ENCODE measurements at places on chromosomes 12 and 14.
A peak's percentile ranks its signal among the peaks of the same experiment; 100 is the strongest.

GRCh38 chr12:104604070-104604994, 147.6 kb downstream of the CHST11 start:
- DNase-seq = peak; percentile 57

DNA sequence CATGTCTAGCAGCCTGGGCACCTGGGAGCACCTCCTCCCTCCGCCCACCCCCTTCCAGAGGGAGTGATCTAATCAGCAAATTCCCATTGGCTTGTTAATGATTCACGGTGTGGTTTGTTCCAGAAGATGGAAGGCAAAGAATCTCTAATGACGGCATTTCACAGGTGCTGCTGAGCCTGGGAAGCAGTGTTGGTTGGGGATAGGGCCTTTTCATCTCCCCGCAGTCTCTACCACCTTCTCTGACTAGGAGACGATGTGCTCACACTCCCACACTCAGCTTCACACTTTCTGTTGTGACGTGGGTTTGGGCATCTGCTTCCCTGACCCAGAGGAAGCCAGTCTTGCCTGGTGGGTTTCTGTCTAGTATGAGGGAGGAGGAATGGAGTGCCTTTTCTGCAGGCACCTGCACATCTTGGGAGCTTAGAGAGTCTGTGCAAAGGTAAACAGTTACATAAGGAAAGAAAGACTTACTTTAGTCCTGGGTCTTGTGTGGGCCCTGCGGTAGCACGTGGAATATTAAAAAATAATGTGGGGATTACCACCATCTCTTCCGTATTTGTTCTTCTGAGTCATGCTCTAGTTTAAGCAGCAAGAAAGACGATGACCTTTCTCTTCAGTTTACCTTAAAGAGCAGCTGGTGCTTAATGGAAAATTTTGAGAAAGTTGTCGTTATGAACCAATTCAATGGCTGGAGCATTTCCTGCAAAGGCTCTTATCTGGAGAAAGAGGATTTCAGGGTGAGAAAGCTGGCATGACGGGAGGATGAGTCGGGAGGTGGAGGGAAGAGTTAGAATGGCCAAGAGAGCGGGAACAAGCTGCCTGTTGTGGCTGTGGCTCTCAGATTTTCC, 70.6 kb upstream of the ARHGAP5 start:
- DNase-seq = no peak

DNA sequence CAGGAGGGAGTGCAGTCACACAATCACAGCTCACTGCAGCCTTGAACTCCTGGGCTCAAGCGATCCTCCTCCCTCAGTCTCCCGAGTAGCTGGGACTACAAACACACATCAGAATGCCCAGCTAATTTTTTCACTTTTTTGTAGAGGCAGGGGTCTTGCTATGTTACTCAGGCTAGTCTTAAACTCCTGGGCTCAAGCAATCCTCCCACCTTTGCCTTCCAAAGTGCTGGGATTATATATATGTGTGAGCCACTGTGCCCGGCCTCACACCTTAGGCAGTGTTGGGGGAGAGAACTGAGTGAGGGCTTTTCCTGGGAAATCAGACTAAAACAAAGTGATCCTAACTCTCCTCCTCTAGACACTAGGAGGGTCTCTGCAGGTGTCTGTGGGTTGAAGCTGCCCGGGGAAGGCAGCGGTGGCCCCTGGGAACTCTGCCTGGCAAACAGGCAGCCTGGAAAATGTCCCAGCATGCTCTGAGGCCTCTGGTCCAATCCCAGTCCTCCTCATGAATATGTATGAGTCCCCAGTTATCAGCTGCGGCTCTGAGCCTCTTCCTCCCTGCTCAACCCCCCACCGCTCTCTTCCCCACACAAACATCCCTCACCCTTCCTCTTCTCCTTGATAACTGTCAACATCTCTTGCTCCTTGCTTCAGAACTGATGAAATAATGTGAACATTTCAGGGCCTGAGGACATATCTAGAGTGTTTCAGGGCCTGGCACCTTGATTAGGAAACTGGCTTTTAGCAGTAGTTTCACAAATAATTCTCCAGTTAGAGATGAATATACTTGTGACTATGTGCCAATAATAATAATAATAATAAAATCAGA, 7.9 kb upstream of the NAA25 start:
- no peak for DNase-seq

GRCh38 chr12:129788506-129789084, 115.2 kb downstream of the TMEM132D start:
- DNase-seq = no peak

- DNase-seq = no peak
These were observed 7.4 kb downstream of the INF2 start for GRCh38 chr14:104696671-104697316.

GRCh38 chr14:104559028-104559803, 20.3 kb upstream of the C14orf180 start:
- no peak for DNase-seq

DNA sequence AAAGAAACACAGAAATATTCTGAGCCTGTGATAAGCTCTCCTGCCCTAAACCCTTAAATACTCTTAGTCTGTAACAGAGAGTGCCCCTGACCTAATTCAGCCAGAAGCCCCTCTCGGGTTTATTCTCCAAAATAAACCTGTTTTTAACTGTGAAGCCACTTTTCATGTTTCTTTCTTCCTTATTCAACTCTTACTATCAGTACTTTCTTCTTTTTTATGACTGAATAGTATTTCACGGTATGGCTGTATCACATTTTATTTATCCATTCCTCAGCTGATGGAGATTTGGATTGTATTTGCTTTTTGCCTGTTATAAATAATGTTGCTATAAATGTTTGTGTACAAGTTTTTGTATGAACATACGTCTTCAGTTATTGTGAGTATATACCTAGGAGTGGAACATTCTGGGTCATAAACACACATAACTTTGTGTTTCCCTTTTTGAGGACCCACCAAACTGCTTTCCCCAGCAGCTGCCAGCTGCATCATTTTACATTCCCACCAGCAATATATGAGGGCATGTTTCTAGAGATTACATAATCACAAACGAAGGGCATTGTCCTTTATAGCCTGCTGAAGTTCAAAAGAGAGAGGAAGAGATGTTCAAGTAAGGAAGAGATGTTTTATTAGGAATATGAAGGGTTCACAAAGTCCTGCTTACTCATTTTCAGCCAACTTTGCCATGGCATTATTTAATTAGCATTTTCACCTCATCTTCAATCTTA, 199.4 kb upstream of the NUDT4 start:
- DNase-seq = no peak

DNA sequence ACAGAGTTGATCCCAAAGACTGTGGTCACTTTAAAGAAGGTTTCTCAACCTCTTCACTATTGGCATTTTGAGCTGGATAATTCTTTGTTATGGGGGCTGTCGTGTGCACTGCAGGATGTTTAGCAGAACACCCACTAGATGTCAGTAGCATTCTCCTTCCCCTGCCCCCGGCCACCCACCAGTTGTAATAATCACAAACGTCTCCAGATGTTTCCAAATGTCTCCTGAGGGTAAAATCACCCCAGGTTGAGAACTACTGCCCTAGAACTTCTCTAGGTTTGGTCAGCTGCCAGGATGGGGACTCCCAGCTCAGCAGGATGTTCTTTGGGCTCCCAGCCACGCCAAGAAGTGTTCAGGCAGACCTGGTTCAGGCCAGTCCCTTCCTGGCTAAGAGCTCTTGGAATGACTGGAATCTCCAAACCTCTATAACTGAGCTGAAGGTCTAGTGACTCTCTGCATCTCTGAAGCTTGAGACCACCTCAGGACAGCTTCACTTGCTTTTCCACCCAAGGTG, 12.5 kb upstream of the AJUBA start:
- DNase-seq = peak; percentile 44

- no peak for DNase-seq
These were observed 463.6 kb upstream of the MIS18BP1 start for GRCh38 chr14:45716572-45716971.
